GM23248 (cell line): ENCODE measurements at places on chromosomes 7 and 10. TPM values are rescaled to one million over a fixed set of nuclear protein-coding genes. Genes with fewer than 3 reads are reported as not detected.

GRCh38 chr7:36400606-36401005 is 10.9 kb downstream of the ANLN start:
- H3K27ac ChIP-seq, result no peak overlapping the region
- no peaks in the 10 kb centered on the region for H3K27me3 ChIP-seq
- H3K4me1 ChIP-seq, result peaks cover 5% of the 10 kb centered on the region
- peak; percentile 45 for DNase-seq

- H3K36me3 ChIP-seq, result no peaks in the 10 kb centered on the region
- no peak overlapping the region for H3K4me3 ChIP-seq
- DNase-seq, result peak; percentile 70
- peaks cover 43% of the 10 kb centered on the region for H3K4me1 ChIP-seq
- peak overlapping the region; percentile 36 for H3K27ac ChIP-seq
Observed at GRCh38 chr10:86644152-86644793, 10.1 kb upstream of the OPN4 start.

DNA sequence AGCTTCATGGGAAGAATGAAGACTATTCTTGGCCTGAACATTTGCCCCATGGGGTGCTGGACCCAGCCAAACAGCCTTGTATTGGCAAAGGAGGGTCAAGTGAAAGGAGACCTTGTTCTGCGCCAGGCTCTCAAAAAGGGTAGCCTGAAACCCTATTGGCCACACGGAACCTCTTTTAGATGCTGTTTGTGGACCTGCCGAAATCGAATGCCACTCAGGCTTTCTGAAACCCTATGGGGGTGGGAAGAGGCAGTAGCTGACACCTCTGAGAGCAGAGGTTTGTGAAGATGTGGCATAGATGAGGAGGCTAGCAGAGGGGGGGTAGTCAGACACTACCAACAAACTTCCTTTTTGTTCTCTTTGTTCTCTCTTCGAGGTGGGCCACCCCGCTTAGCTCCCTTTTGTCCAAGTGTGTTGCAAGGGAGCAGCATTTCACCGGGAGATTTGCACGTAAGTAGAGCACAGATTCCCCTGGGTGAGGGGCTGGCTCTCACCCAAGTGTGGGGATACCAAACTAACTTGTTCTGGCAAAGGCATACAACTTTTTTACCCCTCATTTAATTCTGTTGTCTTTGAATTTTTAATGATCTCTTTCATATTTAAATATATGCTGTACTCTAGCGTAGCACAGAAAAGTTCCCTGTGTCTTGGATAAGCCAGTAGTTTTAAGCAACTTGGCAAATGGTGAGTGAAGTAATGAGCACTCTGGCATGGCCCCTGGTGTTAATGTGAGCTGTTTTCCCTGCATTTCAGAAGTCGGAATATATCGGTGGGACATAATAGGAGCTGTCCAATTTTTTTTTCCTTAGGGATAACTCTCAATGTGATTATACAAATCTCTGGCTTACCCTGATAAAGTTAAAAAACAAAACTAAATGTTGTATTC is 107.7 kb downstream of the SEPTIN7 start:
- DNase-seq, result no peak
- H3K4me3 ChIP-seq, result no peak overlapping the region
- no peak overlapping the region for H3K27ac ChIP-seq
- no peaks in the 10 kb centered on the region for H3K27me3 ChIP-seq

GRCh38 chr10:33950206-33950605 is 615.7 kb upstream of the NRP1 start:
- no peak for DNase-seq
- H3K4me3 ChIP-seq, result no peak overlapping the region
- H3K27ac ChIP-seq, result no peak overlapping the region
- H3K27me3 ChIP-seq, result no peaks in the 10 kb centered on the region
- H3K36me3 ChIP-seq, result no peaks in the 10 kb centered on the region

GRCh38 chr10:59589796-59590195 is 119.9 kb downstream of the SLC16A9 start:
- H3K27ac ChIP-seq, result no peak overlapping the region
- no peaks in the 10 kb centered on the region for H3K4me1 ChIP-seq
- DNase-seq, result no peak
- no peaks in the 10 kb centered on the region for H3K27me3 ChIP-seq

DNA sequence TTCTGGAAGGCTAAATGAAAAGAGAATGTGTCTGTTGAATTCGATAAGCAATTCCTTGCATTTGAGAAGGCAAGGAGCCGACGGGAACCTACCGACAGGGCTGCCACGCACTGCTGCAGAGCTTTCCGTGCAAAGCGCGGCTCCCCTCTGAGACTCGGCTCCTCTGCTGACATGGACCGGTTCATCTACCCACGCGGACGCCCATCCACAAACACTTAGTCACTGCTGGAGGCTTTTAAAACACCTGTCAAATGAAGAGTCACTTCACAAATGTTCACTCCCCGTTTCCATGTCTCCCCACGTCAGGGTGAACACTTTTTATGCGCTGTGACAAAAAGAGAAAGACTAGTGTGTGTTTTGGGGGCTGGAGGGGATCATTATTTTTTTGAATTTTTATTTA is 32.0 kb downstream of the AMZ1 start:
- DNase-seq, result no peak
- H3K27me3 ChIP-seq, result no peaks in the 10 kb centered on the region
- peaks cover 2% of the 10 kb centered on the region; the same call in 1 of the 2 replicates for H3K36me3 ChIP-seq
- no peak overlapping the region for H3K27ac ChIP-seq
- no peak overlapping the region for H3K4me3 ChIP-seq

DNA sequence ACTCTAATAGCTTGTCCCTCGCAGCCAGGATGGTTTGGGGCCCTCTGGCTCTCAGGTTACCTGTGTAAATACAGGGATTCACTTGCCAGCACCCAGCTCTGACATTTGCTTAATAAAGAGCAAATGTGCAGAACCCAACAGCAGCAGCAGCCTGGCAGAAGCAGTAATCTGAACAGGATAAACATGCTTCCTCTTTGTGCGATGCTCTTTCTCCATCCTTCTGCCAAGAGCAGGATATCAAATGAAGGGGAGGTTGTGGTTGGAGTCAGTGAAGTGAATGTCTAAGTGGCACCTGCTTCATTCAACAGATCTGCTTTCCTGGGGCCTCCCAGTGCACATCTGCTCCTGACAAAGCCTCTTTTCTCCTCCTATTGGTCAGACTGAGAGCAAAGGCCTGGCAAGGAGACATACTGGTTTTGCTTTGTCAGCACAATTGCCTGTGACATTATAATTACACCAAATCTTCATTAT is 130.3 kb downstream of the NRF1 start:
- no peaks in the 10 kb centered on the region for H3K4me1 ChIP-seq
- DNase-seq, result no peak
- no peak overlapping the region for H3K27ac ChIP-seq
- H3K4me3 ChIP-seq, result no peak overlapping the region
- no peaks in the 10 kb centered on the region for H3K27me3 ChIP-seq
- H3K36me3 ChIP-seq, result peaks cover 5% of the 10 kb centered on the region; the same call in 1 of the 2 replicates

GRCh38 chr7:47941136-47941844 is 7.0 kb downstream of the PKD1L1 start:
- H3K4me3 ChIP-seq, result peak overlapping the region; percentile 37
- H3K27me3 ChIP-seq, result no peaks in the 10 kb centered on the region
- H3K36me3 ChIP-seq, result no peaks in the 10 kb centered on the region
- DNase-seq, result peak; percentile 93

Gene SEMA3C
- total RNA-seq, result 612 and 756 TPM in 2 replicates

Gene TRIM50
- total RNA-seq, result not detected in 2 replicates

Gene RBP3
- not detected in 2 replicates for total RNA-seq

- peak within 1 kb of the TSS; percentile 77 for H3K4me3 ChIP-seq
- no peaks in the 10 kb centered on the region for H3K36me3 ChIP-seq
- peak; percentile 79 for DNase-seq
- H3K27me3 ChIP-seq, result no peaks in the 10 kb centered on the region
Observed at GRCh38 chr10:120456626-120457430, at the start of gene PLPP4. Gene PLPP4 (plus strand): TSS chr10:120457227. CDS start chr10:120457306, 79 bp downstream.

Gene TECTB
- 0.63 TPM in 1 of 2 replicates, not detected in the other for total RNA-seq

DNA sequence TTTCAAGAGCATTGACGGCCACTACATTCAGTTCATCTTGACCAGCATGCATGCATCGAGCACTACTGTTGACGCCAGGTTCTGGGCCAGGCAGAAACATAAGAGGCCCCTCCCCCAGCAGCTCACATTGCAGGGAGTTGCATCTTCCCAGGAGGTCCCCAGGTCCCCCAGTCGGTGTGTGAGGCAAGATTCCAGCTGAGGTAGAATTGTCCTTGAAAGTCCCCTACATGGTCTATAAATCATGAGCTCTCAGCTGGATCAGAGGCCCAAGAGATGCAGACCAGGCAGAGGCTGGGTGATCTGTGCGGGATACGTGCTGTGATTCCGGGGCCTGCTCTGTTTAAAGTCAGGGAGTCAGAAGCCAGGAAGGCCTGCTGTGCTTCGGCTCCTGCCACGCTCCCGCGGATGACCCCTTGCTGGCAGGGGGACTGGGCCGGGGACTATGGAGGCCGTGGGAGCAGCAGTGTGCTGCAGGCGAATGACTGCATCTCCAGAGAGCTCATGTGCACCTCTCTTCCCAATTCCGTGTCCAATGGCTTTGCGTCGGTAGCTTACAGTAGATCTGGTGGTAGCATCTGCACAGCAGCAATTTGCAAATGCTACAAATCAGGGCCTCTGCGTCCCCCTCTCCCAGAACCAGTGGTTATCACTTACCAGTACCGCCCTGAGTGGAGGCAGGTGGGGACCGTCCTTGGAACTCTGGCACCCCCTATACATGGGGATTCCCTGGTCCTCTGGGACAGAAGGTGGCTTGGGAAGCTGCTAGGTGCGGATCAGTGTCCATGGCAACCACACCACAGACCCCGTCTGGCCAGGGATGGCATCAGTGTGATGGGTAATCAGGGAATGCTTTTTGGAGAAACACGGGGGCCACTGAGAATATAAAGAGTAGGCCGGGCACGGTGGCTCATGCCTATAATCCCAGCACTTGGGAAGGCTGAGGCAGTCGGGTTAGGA is 93.6 kb downstream of the RGS10 start:
- no peaks in the 10 kb centered on the region for H3K27me3 ChIP-seq
- H3K4me3 ChIP-seq, result no peak overlapping the region
- H3K4me1 ChIP-seq, result peaks cover 18% of the 10 kb centered on the region
- peak overlapping the region; percentile 88 for H3K27ac ChIP-seq
- H3K36me3 ChIP-seq, result no peaks in the 10 kb centered on the region

- DNase-seq, result no peak
- H3K36me3 ChIP-seq, result no peaks in the 10 kb centered on the region
- H3K27me3 ChIP-seq, result no peaks in the 10 kb centered on the region
- no peak overlapping the region for H3K27ac ChIP-seq
Observed at GRCh38 chr7:150407588-150408392, 28.7 kb downstream of the ZNF775 start.

- no peak overlapping the region for H3K4me3 ChIP-seq
- peaks cover 21% of the 10 kb centered on the region for H3K4me1 ChIP-seq
- H3K36me3 ChIP-seq, result no peaks in the 10 kb centered on the region
- H3K27ac ChIP-seq, result no peak overlapping the region
- H3K27me3 ChIP-seq, result no peaks in the 10 kb centered on the region
- peak; percentile 62 for DNase-seq
Observed at GRCh38 chr7:46080595-46081159, 159.6 kb upstream of the IGFBP3 start.

DNA sequence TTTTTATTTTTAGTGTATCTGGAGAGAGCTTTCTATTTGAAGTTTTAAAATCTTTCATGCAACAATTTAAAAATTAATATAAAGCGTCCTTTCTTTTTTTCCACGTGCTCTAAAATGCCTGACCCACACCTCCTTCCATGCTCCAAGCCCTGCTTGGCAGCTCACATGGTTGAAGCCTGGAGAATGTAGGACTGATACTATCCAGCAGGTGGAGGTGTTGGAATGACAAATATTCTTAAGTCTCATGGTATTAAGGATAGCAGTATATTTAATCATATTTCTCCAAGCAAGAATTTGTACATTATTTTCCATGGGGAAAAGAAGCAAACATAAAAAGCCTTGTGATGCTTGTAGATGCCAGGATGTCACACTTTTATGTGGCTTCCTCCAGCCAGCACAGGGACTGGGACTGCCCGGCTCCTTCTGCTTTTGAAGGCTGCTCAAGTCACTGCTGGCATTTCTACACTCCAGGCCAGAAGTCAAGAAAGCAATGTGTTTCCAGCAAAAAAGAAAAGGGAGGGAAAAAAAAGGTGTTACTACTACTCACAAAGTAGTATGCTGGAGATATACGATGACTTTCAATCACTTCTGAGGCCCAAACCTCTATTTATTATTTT is 49.7 kb downstream of the BZW2 start:
- peaks cover 18% of the 10 kb centered on the region for H3K4me1 ChIP-seq
- no peak overlapping the region for H3K4me3 ChIP-seq
- no peak overlapping the region for H3K27ac ChIP-seq

Gene TLX1
- total RNA-seq, result not detected in 2 replicates

GRCh38 chr7:12244129-12244528 is 33.0 kb downstream of the TMEM106B start:
- DNase-seq, result peak; percentile 26
- H3K4me1 ChIP-seq, result no peaks in the 10 kb centered on the region
- H3K27me3 ChIP-seq, result no peaks in the 10 kb centered on the region
- H3K4me3 ChIP-seq, result no peak overlapping the region

GRCh38 chr7:25617214-25617613 is 388.9 kb upstream of the NPVF start:
- no peak overlapping the region for H3K27ac ChIP-seq
- no peak overlapping the region for H3K4me3 ChIP-seq
- no peaks in the 10 kb centered on the region for H3K4me1 ChIP-seq
- no peaks in the 10 kb centered on the region; the same call in 1 of the 2 replicates for H3K27me3 ChIP-seq
- no peak for DNase-seq

Gene NAT16
- not detected in 2 replicates for total RNA-seq

DNA sequence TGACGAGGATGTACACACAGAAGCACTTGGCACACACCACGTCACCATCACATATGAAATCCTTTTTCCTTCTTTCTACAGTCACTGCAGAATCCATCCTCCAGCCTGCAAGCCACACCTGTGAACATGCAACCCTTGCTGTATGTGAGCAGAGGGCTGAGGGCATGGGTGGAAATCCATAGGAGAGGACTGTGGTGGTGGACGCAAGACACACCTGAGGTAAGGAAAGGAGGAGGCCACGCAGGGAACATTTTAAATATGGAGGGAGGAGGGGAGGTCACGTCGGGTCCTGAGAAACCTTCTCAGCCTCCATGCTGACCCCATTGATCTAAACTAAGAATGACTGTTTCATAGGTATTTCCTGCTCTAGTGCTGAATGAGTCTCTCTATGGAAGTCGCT is 28.6 kb downstream of the ADARB2 start:
- DNase-seq, result no peak
- no peaks in the 10 kb centered on the region for H3K4me1 ChIP-seq
- H3K4me3 ChIP-seq, result no peak overlapping the region
- no peaks in the 10 kb centered on the region for H3K36me3 ChIP-seq
- H3K27ac ChIP-seq, result no peak overlapping the region

GRCh38 chr7:149070372-149071125 is 20.0 kb downstream of the ZNF786 start:
- H3K4me3 ChIP-seq, result no peak overlapping the region
- H3K36me3 ChIP-seq, result peaks cover 18% of the 10 kb centered on the region; the same call in 1 of the 2 replicates
- H3K27ac ChIP-seq, result no peak overlapping the region
- no peak for DNase-seq

DNA sequence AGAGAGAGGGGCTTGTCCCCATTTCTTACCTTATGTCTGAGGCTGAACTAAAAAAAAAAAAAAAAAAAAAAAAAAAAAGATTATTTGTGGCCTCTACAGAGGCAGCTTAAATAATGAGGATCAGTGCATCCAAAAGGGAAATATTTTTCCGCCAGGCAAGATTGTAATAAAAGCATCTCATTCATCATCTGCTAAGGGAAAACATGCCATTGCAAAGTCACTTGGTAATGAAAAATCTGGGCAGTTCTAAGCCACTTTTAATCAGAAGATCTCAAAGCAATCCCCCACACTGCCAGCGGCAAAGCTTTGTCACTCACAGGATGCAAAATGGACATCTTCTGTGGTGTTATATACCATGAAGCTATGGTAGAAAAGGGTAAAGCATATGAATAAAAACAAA is 3.8 kb downstream of the FAM107B start:
- H3K27ac ChIP-seq, result no peak overlapping the region
- H3K4me3 ChIP-seq, result no peak overlapping the region
- no peak for DNase-seq
- no peaks in the 10 kb centered on the region for H3K36me3 ChIP-seq

Gene AKR1E2
- 14.3 and 16.0 TPM in 2 replicates for total RNA-seq
